Stimulated activated CD4-positive, alpha-beta T cell treated with anti-CD3 and anti-CD28 coated beads, TNF-alpha, amount 100 ng/mL, for 1 hour (primary cell): ENCODE measurements at places on chromosomes 2 and 18.

DNA sequence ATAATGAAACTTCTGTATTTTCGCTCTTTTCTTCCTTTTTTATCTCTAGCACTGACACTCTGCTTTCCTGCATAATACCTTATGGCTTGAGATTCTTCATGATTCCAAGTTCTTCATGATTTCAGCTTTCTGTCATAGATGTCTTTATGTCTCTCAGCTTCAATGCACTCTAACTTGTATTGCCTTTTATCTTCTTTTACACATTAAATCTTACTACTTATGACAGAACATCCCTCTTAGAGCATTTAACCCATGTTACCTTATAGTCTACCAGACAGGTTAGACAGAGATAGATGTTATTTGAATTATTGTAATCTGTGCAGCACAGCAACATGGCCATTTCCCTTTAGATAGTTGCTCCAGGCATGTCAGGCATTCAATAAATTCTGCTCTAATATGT is 1475.7 kb upstream of the TMEFF2 start:
- no peak for DNase-seq

- DNase-seq = no peak
Observed at GRCh38 chr2:181106789-181107627, 126.6 kb downstream of the UBE2E3 start.

DNA sequence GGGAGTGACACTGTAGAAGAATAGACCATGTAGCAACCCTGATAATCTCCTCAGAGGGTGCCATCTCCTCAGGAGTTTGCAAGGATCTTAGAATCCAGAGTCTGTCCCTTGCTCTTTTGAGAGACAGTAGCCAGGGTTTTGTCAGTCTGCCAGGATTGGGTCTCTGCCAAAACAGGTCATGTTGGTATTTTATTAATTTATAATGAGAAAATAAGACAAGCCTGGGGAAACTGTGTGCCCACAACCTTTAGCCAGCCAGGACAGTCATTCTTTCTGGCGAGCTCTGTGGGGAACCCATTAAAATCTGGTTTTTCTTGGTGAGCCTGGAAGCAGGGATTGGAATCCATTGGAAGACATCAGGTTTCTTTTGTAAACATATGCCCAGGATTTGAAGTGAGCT is 78.6 kb downstream of the PTPRM start:
- no peak for DNase-seq

- DNase-seq = no peak
Observed at GRCh38 chr2:148974095-148974494, 64.4 kb upstream of the LYPD6B start.

GRCh38 chr2:231781798-231782726 is 980 bp upstream of the PDE6D start:
- no peak for DNase-seq

DNA sequence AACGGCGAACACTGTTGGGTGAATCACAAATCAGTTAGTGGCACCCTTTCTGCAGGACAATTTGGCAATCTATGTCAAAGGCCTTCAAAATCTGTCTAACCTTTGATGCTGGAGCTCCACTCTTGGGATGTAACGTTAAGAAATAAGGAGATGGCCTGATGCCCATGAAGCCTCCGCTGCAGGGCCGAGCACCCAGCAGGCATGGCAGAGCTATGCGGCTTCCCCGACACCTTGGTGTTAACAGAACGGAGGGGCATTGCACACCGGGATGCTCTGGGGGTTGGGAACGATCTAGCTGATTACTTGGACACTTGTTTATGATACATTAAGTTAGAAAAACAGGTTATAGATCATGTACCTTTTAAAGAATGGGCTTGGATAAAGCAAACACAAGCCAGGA is 265.3 kb downstream of the HDAC4 start:
- no peak for DNase-seq

GRCh38 chr2:63242747-63243146 is 192.1 kb downstream of the OTX1 start:
- no peak for DNase-seq

GRCh38 chr18:46035696-46036680 is 36.1 kb downstream of the PSTPIP2 start:
- DNase-seq = no peak

DNA sequence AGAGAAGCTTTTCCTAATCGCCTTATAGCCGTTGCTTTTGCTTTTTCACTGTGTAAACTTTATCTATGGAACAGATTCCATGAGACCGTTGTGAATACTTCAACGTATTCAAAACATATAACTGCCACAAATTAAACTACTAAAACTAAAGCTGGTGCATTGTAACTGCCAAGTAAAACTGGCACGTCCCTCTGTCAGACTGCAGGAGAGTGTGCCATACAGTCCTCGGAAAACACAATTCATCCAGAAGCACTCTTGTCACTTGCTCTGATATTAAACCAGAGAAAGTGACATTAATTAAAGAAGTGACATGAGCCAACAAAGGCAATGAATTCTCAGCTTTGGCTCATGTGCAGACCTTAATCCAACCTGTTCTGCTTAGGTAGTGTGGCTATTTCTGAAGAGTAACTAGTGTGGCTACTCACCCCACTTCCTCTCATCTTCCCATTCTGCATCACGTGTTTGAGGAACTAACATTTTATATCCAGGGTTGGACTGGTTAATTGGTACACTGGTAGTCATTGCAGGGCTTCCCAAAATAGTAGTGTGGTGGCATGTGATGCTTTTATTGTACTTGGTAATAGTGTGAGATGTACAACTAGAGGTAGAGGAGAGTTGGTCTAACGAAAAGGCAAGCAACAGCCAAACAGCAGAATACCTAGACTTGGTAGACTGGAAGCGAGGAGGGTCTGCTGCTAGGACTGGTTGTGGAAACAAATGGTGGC is 9.7 kb downstream of the VRK2 start:
- DNase-seq = no peak

- no peak for DNase-seq
Observed at GRCh38 chr18:12295389-12296086, 12.5 kb upstream of the TUBB6 start.

DNA sequence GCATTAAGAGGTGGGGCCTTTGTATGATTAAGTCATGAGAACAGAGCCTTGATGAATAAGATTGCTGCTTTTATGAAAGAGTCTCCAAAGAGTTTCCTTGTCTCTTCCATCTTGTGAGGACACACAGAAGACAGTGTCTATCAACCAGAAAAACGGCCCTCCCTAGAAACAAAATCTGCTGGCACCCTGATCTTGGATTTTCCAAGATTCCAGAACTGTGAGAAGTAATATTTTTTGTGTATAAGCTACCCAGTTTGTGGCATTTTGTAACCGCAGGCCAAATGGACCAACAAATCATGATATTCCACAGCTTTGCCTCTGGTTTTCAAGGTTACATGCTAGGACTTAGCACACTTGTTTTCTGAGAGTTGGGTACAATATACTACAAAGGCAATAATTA is 687.8 kb downstream of the TDRD15 start:
- no peak for DNase-seq

DNA sequence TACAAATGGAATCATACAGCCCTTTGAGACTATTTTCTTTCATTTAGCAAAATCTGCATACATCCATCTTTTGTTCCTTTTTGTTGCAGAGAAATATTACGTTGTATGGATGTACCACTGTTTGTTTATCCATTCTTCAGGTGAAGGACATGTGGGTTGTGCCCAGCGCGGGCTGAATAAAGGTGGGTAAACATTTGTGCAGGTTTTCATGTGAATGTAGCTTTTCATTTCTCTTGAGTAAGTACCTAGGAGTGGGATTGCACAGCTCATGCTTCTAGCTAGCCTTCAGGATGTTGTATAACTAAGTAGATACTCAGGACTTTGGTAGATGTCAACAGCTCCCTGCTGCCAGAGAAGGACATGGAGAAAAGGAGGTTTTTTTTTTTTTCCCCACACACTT is 50.6 kb upstream of the SPRED2 start:
- DNase-seq = no peak

DNA sequence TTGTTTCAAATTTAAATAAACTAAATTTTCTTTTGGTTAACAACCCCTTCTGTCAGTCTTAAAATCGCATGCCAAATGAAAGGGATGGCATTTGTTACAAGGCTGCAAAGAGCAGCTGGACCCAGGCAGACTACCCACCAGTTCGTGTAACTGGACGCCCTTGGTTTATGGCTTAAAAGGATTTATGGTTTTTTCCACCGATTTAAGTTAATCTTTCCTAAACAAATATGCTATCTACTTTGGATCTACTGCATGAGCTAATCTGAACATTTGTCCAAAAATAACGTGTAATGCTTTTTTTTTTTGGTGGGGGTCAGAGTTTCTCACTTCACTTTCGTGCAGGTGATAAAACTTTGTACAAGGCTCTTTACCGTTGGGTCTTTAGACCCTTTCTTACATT is 62.9 kb downstream of the DIS3L2 start:
- no peak for DNase-seq

DNA sequence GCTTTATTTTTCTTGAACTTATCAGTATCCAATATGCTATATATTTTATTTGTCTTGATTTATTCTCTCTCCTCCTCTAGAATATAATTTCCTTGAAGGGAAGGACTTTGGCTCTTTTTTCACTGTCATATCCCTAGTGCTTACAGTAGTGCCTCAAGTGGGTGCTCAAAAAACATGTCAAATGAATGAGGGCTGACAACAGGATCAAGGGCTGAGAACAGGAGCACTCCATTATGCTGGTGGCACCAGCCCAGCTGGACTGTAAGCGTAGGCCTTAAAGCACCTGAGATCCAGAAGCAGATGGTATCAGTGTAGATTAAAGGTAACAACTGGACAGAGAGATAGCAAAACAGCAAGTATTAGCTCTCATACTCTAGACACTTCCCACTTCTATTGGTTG is 46.3 kb downstream of the PMS1 start:
- DNase-seq = no peak

GRCh38 chr2:160719116-160719515 is 225.5 kb upstream of the RBMS1 start:
- no peak for DNase-seq

GRCh38 chr2:137966043-137966442 is 1.8 kb downstream of the HNMT start:
- DNase-seq = no peak

DNA sequence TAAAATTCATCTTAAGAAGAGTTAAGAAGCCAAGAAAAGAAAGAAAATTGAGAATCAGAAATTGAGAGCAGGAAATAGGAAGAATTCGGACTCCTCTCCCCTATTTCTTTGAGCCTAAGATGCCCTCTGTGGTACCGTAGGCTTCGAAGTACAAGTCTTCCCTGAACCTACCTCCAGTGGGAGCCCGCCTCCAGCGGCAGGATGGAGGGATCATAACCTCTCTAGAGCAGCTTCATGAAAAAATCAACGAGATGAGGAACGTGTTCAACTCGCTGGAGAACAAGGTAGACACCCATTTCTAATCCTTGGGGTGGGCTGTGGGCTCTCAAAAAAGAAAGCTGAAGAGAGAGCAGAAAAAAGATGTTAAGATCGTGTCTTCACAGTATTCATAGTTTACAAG is 36.3 kb downstream of the ARHGEF33 start:
- no peak for DNase-seq

- DNase-seq = no peak
Observed at GRCh38 chr2:12467303-12467702, 249.4 kb upstream of the TRIB2 start.

GRCh38 chr2:231059756-231060155 is 3.1 kb downstream of the PSMD1 start:
- DNase-seq = no peak

DNA sequence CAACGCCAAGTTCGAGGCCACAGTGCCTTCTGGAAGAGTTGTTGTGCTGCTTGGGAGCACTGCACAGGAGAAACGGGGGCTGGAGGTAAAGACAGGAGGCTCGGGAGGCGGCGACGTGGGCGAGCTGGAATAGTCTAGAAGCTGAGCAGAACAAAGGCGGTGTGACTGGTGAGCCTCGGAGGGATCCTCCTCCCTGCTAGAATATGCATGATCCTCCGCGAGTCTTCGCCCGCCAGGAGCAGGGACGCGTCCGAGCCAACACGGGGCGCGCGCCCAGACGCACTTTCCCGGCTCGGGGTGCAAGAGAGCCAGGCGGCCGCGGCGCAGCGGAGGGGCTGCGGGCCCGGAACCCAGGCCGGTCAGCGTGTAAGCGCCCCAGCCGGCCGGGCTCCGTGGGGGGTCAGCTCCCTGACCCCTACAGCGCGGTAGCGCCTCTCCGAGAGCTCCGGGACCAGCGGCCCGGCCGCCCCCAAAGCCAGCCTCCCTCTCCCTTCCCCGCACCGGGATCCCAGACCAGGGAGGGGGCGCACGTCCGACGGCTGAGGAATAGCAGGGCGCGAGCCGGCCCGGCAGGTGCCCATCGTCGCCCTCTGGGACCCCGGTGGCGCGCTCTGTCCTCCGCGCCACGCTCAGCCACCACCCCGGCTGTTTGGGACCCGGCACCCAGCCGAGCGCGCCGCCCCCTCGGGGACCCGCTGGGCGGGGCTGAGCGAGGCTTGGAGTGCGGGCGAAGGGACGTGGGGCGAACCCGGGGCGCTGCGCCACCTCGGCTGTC is 62.5 kb downstream of the GNAL start:
- no peak for DNase-seq

GRCh38 chr2:144645083-144645778 is 125.3 kb upstream of the ZEB2 start:
- no peak for DNase-seq

DNA sequence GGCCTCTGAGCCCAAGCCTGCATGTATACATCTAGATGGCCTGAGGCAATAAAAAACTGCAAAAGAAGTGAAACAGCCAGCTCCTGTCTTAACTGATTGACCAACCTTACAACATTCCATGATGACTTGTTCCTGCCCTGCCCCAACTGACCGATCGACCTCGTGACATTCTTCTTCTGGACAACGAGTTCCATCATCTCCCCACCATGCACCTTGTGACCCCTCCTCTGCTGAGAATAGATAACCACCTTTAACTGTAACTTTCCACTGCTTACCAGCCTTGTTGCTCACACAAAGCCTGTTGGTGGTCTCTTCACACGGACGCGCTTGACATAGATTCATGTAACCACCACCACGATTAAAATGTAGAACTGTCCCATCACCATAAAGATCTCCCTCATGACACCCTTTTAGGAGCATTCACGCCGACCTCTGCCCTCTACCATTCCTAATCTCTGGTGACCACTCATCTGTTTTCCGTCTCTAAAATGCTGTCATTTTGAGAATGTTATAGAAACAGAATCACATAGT is 120.1 kb upstream of the REV1 start:
- no peak for DNase-seq

GRCh38 chr2:178819992-178820391 is 12.8 kb upstream of the TTN start:
- no peak for DNase-seq

- DNase-seq = no peak
Observed at GRCh38 chr2:233761040-233761769, 1.1 kb downstream of the UGT1A1 start.

- DNase-seq = no peak
Observed at GRCh38 chr18:59658941-59659340, 38.3 kb downstream of the CCBE1 start.

DNA sequence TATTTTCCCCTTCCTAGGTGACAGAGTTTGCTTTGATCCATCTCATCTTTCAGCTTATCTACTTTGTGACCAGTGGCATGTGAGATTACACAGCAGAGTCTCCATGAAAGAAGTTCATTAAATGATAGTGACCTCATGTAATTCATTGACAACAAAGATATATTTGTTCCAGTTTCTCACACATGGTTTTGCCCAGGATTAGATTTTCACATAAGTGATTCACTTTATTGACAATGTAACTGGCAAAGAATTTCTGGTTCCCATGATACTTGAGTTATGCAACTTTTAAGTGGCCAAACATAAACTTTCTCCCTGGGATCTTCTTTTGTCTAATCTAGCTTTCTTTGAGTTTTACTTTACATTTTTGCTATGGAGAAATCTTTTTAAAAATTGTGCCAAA is 50.0 kb downstream of the MC4R start:
- no peak for DNase-seq
